Mammary epithelial cell (primary cell): ENCODE measurements at places on chromosomes 12 and 14. TPM values are rescaled to one million over a fixed set of nuclear protein-coding genes. Genes with fewer than 3 reads are reported as not detected.

TAS2R8 gene
- 0.50 TPM for total RNA-seq

DNA sequence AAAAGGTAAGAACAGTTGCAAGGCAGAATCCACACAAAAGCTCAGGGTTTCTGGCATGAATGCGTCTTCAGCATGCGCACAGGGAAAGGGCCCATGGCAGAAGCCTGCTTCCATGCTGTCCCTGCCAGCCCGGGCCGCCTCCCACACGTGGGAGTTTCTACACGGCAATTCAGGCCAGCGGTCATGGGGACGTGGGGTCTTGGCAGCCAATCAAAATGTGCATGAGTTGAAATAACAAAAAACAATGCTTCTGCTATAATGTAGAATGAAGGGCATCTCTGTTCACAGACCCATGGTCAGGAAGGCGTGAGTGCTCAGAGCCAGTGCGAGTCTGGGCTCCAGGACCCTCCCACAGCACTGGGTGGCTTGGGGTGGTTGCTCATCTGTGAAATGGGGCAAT is 28.6 kb downstream of the AMN start:
- DNase-seq, result no peak

- no peak for DNase-seq
Measured at GRCh38 chr12:132556216-132556615, 54.2 kb downstream of the LRCOL1 start.

DNA sequence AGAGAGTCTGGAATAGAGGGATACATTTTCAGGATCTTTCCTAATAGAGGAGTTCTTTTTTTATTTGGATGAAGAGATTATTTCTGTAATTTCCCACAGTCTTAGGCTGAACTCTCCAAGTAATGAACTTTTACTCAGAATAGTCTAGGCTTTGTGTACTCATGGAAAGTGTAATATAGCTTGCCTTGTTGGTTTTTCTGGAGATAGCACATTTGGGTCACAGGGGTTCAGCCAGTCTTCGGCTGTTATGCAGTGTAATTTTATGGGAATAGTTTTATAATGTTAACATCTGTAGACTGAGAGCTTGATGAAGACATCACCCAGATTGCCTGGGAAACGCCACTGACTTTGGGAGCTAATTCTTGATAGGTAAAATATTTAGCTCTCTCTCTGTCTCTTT is 450.8 kb downstream of the RAD51B start:
- no peak for DNase-seq
